ENCODE measurements at places on chromosomes 1 and 21. TPM values are rescaled to one million over a fixed set of nuclear protein-coding genes. Genes with fewer than 3 reads are reported as not detected.

Gene ARID1A
- 83.8 TPM for total RNA-seq

DNA sequence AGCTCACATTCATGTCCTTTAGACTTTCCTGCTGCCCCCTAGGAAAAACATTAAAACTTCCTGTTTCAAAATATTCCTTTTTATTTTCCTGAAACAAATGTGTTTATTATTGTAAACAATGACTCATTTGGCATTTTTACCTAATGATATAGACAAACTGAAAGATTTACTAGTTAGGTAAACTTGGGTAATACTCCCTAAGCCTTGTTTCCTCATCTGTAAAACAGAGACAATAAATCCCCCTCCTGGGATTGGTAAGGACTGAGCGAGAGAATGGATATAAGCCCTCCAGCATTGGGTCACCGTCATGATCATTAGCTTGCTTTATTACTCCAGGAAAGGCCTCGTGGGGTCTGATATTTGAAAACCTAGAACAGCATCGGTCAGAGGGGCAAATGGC is 59.8 kb downstream of the LPAR3 start:
- no peak for DNase-seq

DNA sequence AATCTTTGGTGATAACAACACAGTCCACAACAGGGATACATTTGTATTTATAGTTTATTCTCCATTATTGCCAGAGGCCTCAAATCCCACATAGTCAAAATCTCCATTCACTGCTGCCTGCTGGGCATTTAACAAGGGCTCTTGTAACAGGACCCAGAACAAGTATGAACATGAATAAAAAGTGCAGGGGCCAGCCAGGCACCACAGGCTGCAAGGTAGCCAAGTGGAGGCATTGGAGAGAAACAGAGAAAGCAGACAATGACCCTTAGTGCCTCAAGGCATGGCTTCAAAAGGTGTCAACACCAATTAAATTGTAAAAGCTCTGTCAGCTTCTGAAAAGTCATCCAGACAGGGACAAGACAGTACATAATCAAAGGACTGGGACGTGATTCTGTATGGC is 116.8 kb downstream of the ATP6V1G3 start:
- DNase-seq: no peak

GRCh38 chr1:193265716-193266115 is 79.3 kb upstream of the B3GALT2 start:
- no peak for DNase-seq
